ENCODE measurements at places on chromosomes 2 and 18. TPM values are rescaled to one million over a fixed set of nuclear protein-coding genes. Genes with fewer than 3 reads are reported as not detected.
A peak's percentile ranks its signal among the peaks of the same experiment; 100 is the strongest.

DNA sequence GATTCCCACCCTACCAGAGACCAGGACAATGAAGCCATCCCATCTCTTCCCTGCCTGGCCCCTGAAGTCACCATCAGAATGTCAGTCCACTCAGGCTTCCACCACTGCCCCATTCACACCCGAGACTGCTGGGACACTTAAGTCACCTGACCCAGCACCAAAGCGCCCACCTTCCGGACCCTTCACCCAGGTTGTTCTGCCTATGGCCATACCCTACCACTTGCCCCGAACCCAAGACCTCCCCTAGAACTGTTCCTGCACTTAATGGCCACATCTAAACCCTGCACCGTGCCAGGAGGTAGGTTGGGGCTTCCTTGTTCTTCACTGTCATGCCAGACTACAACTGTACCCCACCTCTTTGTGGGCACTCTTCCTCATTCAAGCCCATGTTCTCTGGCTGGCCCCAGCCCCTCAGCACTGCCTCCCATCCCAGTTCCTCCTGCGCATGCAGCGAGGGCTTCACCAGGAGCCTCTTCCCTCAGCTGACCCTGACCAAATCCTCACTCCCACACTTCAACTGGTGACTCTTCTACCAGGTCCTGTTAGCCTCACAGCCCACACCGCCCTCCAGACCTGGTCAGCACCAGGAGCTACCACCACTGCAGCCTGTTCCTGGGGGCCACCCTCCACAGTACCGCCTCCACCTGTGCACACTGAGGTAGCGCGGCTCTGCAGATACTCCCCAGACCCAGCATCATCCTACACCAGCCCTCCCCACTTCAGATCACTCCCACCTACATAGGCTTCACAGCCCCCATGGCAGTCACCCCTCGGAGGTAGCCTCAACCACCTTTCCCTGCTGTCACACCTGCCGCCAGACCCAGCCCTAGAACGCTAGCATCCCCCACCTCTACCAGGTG is 8.3 kb upstream of the ADRA2B start:
- no peak for DNase-seq

- no peak for DNase-seq
These were observed 36.0 kb upstream of the FZD5 start for GRCh38 chr2:207805566-207806226.

DNA sequence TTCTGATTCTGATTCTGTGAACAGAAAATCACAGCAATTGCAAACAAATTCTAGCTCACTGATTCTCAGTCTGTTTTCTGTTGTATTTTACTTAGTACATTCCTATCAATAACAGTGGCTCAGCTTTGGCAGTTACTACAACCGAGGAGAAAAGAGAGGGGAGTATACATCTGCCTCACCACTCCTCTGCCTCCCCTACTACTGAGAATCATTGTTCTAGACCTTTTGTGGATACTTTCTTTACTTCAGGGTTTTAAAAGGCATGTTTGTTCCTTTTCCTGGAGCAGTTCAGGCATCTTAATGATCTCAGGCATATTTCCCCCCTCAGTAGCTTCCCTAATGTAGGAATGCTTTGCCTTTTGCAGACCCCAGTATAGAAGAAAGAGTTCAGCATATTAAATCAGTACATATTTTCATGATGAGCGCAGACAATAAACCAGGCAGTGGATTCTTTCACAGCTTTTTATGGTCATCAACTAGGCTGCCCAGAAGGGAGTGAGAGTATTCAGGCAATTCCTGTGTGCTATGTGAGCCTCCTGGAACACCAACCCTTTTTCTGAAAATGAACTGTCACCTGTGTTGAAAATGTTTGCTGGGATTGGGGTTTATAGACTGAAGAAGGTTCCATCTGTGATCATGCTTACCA is 10.3 kb downstream of the STAMBP start:
- DNase-seq = peak; percentile 33

GRCh38 chr18:8229787-8230186 is 379.4 kb upstream of the RAB12 start:
- DNase-seq = peak; percentile 13

GRCh38 chr2:62334440-62335058 is 138.6 kb downstream of the B3GNT2 start:
- no peak for DNase-seq

DNA sequence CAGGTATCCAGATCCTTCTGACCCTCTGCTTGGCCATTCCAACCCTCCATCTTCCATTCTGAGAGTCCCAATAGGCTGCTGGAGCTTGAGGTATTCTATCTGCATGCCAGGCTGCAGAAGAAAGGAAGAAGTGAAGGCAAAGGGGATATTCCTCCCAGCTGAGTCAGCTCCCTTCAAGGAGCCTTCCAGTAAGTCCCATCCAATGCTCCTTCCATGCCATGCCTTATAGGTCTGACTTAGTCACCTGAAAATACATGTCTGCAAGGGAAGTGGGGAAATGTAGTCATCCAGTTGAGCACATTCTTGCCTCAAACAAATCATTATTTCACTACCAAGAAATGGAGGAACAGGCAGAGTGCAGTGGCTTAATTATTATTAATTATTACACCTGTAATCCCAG is 464.6 kb downstream of the CNTNAP5 start:
- DNase-seq = no peak

Gene GALNT14
- polyA plus RNA-seq = not detected
